ENCODE measurements at places on chromosomes 3 and 15.

DNA sequence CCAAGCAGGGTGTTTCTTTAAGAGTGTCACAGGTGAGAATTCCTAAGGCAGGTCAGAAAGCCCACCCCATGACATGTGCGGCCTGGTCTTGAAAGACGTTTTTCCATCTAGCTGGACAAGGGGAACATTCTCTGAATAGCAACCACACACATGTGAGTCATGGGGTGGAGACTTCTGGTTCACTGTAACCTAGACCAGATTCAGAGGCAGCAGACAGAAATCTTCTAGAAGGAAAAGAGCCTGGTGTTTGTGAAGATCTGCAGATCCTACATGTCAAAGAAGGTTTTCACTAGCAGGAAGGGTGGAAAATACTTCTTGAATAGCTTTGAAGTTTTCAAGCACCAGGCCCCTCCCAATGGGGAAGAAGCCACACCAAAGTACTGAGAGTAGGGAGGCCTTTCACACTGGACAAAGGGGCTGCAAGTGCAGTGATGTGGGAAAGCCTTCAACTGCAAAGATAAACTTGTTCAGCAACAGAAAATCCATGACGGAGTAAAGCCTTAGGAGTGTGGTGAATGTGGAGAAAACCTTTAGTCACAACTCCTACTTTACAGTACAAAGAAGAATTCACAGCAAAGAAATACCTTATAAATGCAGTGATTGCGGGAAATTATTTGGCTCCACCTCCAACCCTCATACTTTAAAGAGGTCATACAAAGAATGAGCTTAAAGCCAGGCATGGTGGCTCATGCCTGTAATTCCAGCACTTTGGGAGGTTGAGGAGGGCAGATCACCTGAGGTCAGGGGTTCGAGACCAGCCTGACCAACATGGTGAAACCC is 17.6 kb downstream of the ADAM10 start:
- DNase-seq = no peak

DNA sequence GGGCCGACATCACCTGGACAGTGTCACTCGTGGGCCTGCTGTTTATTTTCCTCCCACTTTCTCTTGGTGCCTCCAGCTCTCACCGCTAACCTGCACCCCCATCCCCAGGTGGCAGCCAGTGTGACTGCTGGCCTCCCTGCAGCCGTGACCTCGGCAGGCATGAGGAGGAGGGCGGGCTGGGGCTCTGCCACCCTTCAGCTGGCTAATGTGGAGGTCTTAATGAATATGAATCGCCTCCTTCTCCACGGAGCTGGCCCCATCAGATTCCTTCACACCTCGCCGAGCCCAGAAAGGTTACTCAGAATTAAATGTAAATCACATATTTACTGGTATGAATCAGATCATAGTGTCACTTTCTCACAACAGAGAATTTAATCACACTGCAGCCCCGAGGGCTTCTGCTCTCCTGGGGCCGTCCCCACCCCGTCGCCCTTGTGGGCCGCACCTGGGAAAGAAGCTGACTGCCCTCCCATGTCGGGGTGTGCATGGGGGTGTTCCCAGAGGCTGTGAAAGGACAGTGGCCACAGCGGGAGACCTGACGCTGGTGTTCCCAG is 171.1 kb upstream of the TLE3 start:
- no peak for DNase-seq

GRCh38 chr3:28800203-28800602 is 451.6 kb upstream of the AZI2 start:
- DNase-seq = no peak

GRCh38 chr3:94406595-94406994 is 343.7 kb downstream of the NSUN3 start:
- DNase-seq = no peak

DNA sequence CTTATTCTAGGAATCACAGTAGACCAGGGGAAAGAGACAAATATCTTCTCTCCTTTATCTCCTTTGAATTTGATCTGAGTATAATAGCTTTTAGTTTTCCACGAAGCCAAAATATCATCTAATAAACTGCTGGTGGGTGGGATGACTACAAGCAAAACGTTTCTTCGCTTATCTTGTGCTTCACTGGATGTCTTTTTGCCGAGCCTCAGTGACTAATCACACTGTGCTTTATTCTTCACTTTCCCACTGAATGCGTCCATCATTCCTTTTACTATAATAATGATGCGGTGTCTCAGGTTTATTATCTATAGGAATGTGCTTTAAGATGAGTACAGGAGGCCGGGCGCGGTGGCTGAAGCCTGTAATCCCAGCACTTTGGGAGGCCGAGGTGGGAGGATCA is 32.5 kb downstream of the CEP152 start:
- DNase-seq = no peak

GRCh38 chr3:126501736-126502135 is 15.8 kb downstream of the UROC1 start:
- DNase-seq = no peak

DNA sequence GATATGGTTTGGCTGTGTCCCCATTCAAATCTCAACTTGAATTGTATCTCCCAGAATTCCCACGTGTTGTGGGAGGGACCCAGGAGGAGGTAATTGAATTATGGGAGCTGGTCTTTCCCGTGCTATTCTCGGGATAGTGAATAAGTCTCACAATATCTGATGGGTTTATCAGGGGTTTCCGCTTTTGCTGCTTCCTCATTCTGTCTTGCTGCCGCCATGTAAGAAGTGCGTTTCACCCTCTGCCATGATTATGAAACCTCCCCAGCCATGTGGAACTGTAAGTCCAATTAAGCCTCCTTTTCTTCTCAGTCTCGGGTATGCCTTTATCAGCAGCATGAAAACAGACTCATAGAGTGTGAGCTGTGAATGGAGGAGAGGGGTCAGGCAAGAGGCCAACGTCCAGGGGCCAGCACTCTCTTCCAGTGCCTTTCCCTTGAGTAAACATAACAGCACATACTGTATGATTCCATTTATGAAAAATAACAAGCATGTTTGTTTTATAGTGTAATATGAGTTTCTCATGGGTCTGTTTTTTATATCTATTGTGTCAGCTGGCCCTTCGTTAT is 16.3 kb upstream of the LCTL start:
- DNase-seq = no peak

DNA sequence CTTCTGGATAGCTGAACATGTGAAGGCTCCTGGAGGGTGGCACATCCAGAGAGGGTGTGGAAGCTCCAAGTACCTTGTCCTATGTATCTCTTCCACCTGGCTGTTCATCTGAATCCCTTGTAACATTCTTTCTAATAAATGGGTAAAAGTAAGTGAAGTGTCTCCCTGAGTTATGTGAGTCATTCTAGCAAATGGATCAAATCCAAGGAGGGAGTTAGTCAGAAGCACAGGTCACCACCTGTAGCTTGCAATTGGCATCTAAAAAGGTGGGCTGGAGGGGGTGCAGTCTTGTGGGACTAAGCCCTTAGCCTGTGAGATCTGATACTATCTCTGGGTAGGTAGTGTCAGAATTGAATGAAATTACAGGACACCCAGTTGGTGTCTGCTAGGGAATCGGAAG is 71.0 kb downstream of the WWTR1 start:
- DNase-seq = no peak

GRCh38 chr15:77145370-77145769 is 74.5 kb upstream of the TSPAN3 start:
- no peak for DNase-seq

- DNase-seq = no peak
Observed at GRCh38 chr15:42736178-42736792, 643 bp downstream of the CDAN1 start.

- no peak for DNase-seq
Observed at GRCh38 chr3:11499144-11499543, 144.6 kb downstream of the VGLL4 start.

DNA sequence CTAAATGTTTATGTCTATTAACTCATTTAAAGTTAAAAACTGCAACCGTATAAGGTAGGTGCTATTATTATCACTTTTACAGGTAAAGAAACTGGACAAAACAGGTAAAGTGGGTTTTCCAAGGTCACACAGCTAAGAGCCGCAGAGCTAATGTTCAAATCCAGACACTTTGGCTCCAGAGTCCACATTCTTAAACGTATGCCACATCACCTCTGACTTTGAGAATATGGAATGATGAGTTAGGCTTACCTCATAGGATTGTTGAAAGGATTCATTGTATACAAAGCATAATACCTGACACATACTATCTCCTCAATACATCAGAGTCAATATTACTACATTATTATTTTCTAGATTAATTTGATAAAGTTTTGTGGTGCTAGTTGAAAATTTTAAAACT is 240.9 kb upstream of the STT3B start:
- DNase-seq = no peak

DNA sequence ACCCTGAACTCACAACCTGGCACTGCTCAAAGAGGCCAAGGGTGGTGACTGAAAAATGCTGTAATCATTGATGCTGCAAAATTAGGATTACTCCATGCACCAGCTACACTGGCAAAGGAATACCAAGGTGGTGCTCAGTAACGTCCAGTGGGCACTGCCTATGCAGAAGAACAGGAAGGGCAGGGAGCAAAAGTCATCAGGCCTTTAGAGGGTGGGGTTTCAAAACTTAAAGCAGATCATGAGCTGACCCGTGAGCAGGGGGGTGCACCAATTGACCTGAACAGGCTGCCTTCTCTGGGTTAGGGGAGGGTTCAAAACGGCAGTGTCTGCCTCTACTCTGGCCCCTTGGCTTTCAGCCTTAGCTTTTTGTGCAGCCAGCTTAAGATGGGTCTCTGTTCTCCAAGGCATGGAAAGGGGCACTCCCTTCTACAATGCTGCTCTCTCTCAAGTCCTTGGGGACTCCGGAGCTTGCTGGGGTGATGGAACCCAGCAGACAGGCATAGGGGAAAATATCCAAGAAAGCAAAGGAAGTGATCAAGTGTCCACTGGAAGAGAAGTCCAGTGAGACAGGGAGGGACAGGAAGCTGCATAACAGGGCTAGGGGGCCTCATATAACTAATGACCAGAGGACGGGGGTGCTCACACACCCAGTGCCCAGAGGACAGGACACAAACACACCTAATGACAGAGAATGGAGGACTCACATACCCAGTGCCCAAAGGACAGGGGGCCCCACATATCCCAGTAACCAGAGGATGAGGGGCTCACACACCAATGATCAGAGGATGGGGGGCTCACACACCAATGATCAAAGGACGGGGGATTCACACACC is 11.4 kb downstream of the RAB6B start:
- peak; percentile 4 for DNase-seq

- no peak for DNase-seq
Observed at GRCh38 chr15:98039596-98039995, 79.1 kb downstream of the ARRDC4 start.

- DNase-seq = no peak
Observed at GRCh38 chr3:79766496-79767193, 1.2 kb downstream of the ROBO1 start.
